ENCODE measurements at places on chromosomes 6 and 20. TPM values are rescaled to one million over a fixed set of nuclear protein-coding genes. Genes with fewer than 3 reads are reported as not detected.

GRCh38 chr6:135819665-135820064 lies 31.8 kb upstream of the PDE7B start:
- no peak overlapping the region for H3K4me3 ChIP-seq
- H3K27me3 ChIP-seq = peaks cover 3% of the 10 kb centered on the region
- no peak for DNase-seq
- no peaks in the 10 kb centered on the region for H3K36me3 ChIP-seq
- H3K27ac ChIP-seq = no peak overlapping the region

DNA sequence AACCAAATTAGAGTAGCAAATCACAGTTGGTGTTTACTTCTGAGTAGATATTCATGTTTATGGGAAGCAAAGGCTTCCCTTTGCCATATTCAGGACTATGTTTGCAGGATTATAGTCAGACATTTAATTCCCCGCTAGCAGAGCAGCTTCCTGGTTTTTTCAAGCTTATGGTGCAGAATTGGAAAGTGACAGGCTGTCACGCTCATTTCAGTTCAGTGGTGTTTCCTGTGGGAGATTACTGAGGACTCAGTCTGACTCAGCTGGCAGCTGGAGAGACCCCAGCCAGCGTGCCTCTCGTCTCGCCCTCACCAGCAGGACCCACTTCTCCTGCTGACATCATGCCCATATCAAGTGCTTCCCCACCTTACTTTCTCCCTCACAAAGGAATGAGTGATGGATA lies 85.1 kb downstream of the LYRM2 start:
- no peak overlapping the region for H3K4me3 ChIP-seq
- DNase-seq = peak; percentile 20
- H3K4me1 ChIP-seq = no peaks in the 10 kb centered on the region
- no peaks in the 10 kb centered on the region for H3K27me3 ChIP-seq

DNA sequence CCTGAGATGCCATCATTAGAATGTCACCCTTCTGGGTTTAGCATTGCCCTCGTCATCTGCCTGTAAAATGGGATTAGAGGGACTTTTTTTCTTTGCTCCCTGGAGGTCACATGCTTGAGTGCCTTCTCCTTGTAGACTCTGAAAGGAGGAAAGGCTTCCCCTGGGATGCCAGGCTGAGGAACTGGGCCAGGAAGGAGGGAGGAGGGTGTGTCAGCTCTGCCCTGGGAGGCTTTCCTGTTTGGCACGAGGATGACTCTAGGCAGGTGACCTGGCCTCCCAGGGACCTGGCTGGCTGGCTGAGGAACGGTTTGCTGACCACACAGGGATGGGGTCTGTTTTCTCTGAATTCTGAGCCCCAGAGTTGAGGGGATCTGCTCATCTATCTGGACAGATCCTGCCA lies 137.9 kb upstream of the RNF24 start:
- H3K4me3 ChIP-seq = no peak overlapping the region
- no peak overlapping the region for H3K27ac ChIP-seq
- no peak for DNase-seq
- no peaks in the 10 kb centered on the region for H3K36me3 ChIP-seq

- no peak for DNase-seq
- no peak overlapping the region for H3K27ac ChIP-seq
- no peak overlapping the region for H3K4me3 ChIP-seq
- H3K36me3 ChIP-seq = no peaks in the 10 kb centered on the region
These were observed 69.3 kb upstream of the IER3 start for GRCh38 chr6:30813631-30814145.

DNA sequence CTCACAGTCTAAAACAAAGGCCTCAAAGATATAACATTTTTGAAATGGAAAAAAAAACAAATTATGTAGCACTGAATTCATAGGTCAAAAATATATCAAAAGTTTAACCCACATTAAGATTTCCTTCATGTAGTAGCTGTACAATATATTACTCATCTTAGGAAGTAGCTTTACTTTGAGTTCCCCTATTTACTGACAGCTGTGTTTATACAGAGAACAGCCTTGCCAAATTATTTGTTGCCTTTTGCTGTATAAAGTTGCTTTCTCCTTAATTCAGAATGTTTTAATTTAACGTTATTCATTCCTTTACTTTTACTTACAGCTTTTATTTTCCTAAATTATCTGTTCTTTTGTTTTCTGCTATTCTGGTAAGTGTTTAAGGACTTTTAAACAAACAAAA lies 181.0 kb downstream of the COL12A1 start:
- no peak overlapping the region for H3K4me3 ChIP-seq
- no peaks in the 10 kb centered on the region for H3K36me3 ChIP-seq
- H3K4me1 ChIP-seq = no peaks in the 10 kb centered on the region
- no peak overlapping the region for H3K27ac ChIP-seq
- H3K27me3 ChIP-seq = no peaks in the 10 kb centered on the region
- DNase-seq = peak; percentile 6

DNA sequence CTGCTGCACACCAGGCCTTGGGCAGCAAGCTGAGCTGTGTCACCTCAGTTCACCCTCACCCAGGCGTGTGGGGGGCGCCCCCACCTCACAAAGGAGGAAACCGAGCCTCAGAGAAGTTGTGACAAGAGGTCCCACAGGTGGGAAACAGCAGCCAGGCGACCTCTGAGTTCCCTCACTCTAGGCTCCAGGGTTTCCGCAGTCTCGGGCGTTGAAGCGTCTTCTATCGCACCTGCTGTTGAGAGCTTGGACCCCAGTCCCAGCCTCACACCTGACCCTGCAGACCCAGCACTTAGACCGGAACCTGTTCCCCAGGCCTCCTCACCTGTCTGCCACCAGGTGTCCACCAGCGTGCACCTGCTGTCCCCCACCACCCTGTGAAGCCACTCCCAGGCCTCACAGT lies 22.3 kb upstream of the APMAP start:
- H3K36me3 ChIP-seq = no peaks in the 10 kb centered on the region
- H3K4me1 ChIP-seq = no peaks in the 10 kb centered on the region
- H3K27ac ChIP-seq = no peak overlapping the region
- no peak overlapping the region for H3K4me3 ChIP-seq
- no peak for DNase-seq

Gene OTOR
- not detected for total RNA-seq

Gene LRRN4
- 2.3 TPM for total RNA-seq

DNA sequence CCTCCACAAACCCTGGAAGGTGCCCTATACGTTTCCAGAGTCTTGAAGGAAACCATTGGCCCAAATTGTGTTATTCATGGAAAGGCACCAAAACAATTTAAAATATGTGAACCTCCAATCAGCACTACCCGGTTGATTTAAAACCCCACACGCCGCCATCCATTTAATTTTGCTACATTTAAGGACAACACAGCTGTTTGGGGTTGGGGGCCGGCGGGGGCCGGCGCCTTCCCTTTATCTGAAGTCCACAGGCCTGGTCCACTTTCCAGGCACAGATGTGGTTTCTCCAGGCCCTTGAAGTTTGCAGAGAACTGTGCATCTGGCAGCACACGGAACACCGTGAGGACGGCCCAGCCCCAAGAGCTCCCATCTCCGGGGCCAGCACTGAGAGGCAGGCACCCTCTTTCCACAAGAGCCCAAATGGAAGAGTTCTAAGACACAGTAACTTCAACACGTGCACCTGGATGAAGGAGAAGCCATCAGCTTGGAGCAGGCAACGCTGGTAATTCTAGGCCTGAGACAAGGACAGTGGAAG lies 16.8 kb upstream of the FRMD1 start:
- H3K36me3 ChIP-seq = no peaks in the 10 kb centered on the region
- no peak overlapping the region for H3K27ac ChIP-seq
- no peaks in the 10 kb centered on the region for H3K4me1 ChIP-seq
- peaks cover 4% of the 10 kb centered on the region for H3K27me3 ChIP-seq
- H3K4me3 ChIP-seq = no peak overlapping the region

GRCh38 chr20:14446446-14446845 lies 109.0 kb upstream of the FLRT3 start:
- H3K4me3 ChIP-seq = no peak overlapping the region
- H3K36me3 ChIP-seq = no peaks in the 10 kb centered on the region
- no peaks in the 10 kb centered on the region for H3K27me3 ChIP-seq
- no peak overlapping the region for H3K27ac ChIP-seq
- DNase-seq = no peak
- H3K4me1 ChIP-seq = peaks cover 3% of the 10 kb centered on the region

DNA sequence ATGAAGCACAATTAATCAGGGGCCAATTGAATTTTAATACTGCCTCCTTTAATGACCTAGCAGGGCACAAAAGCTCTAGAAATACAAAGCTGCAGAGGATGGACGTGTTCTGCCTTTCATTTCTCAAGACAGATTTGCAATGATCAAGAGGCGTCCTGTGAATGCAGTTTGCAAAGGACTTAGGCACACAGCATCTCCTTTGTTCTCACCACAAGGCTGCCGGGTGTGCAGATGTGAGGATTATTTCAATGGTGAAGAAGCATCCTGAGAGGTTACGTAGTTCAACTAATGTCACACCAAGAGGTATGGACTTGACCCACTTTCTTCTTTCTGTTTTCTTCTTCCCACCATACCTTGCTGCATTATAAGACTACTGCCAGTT lies 42.9 kb upstream of the SPTLC3 start:
- H3K4me3 ChIP-seq = no peak overlapping the region

DNA sequence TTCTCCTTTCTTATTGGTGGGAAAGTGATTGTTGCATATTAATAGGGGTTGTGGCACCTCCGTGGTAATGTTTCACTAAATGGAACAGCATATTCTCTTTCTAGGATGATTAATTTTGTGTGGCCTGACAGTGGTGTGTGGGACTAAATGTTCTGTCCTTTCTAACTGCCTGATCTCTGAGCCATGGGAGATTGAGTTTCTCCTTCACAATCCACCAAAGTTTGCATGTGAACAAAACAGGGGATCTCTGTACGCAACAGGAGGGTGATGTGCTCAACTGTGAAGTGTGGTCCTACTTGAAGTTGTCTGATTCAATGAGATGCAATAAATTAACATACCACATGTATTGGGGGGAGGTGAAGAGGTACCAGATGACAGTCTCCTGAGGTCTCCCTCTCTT lies 19.3 kb downstream of the BCAS1 start:
- no peaks in the 10 kb centered on the region for H3K4me1 ChIP-seq
- no peaks in the 10 kb centered on the region for H3K27me3 ChIP-seq
- H3K4me3 ChIP-seq = no peak overlapping the region
- no peak overlapping the region for H3K27ac ChIP-seq
- no peaks in the 10 kb centered on the region for H3K36me3 ChIP-seq

DNA sequence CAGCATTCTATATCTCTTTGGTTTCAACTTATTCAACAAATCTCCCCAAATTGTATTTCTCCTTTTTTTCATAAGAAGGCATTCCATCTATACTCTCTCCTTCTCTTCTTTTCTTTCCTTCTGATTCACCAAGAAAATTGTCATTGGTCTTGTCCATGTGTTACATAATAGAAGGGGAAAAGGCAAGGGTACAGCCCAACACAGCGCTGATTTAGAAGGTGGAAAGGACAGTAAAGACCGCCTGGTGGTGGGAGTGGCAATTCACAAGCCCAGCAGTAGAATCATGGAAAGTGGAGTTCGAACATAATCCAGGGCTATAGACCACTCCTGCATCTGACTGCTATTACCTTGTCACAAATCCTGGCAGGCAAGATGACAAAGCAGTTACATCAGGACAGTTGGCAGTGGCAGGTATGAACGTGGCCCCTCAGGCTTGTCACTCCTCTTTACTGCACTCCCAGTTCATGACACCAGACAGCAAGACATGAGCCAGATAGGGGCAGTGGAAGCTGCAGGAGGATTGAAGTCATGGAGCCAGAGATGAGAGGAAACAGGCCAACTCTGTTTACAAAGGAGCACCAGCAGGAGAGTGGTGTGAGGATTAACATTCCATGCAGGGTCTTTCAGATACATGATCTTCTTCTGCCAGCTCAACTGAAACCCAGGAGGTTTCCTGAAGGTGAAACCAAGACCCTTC lies 2.1 kb upstream of the TNFAIP3 start:
- peak; percentile 53 for DNase-seq
- peak overlapping the region; percentile 99 for H3K27ac ChIP-seq
- H3K27me3 ChIP-seq = no peaks in the 10 kb centered on the region
- peaks cover 19% of the 10 kb centered on the region for H3K36me3 ChIP-seq

GRCh38 chr6:72748759-72749158 lies 126.9 kb downstream of the KCNQ5 start:
- H3K4me3 ChIP-seq = no peak overlapping the region
- H3K4me1 ChIP-seq = no peaks in the 10 kb centered on the region
- no peaks in the 10 kb centered on the region for H3K36me3 ChIP-seq
- no peak overlapping the region for H3K27ac ChIP-seq
- H3K27me3 ChIP-seq = no peaks in the 10 kb centered on the region
- peak; percentile 4 for DNase-seq

Gene SPO11
- not detected for total RNA-seq

DNA sequence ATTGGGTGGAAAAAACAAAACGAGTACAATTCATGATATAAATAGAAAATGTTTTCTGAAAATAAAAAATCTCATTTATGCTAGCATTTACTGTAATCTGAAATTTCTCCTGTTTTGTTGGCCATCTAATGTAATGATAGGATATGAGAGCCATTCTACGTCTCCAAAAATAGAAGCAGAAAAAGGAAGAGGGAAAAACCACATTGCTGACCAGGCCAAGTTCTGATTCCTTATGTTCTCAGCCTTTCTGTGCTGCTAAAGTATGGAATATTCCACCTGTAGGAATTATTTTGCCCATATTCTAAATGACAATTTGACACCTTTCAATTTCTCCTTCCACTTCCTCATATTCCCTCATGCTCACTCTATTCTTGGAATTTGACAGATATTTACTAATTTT lies 110.2 kb downstream of the TBXT start:
- no peak for DNase-seq
- H3K27ac ChIP-seq = no peak overlapping the region
- H3K4me3 ChIP-seq = no peak overlapping the region
- no peaks in the 10 kb centered on the region for H3K36me3 ChIP-seq

Gene GGTLC1
- not detected for total RNA-seq

GRCh38 chr6:149933461-149933860 lies 8.4 kb upstream of the ULBP2 start:
- peaks cover 25% of the 10 kb centered on the region for H3K27me3 ChIP-seq
- no peak for DNase-seq
- H3K36me3 ChIP-seq = no peaks in the 10 kb centered on the region
- H3K4me3 ChIP-seq = no peak overlapping the region
- no peak overlapping the region for H3K27ac ChIP-seq

DNA sequence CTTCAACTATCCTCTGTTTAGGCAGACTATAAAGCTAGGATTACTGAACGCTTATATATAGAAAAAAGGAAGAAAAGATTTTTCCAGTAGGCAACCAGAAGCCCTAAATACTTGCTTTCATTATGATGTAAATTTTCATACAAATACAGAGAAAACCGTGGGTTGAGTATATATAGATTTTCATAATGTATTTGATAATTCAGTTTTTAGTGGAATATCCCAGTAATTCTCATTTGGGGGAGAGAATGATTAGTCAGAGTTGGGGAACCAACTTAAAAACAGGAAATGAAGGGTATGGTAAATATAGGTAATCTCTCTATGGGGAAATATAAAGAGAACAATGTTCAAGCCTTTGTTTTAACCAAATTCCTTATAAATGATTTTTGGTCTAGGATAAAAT lies 154.0 kb upstream of the CITED2 start:
- no peak for DNase-seq
- H3K27ac ChIP-seq = no peak overlapping the region
- H3K36me3 ChIP-seq = no peaks in the 10 kb centered on the region
- H3K27me3 ChIP-seq = no peaks in the 10 kb centered on the region

- peak; percentile 45 for DNase-seq
- H3K36me3 ChIP-seq = no peaks in the 10 kb centered on the region
- no peaks in the 10 kb centered on the region for H3K4me1 ChIP-seq
These were observed 5.1 kb downstream of the HLA-DMA start for GRCh38 chr6:32947552-32948465.
